NCI-H2081 treated with DMSO at 0.1 percent for 48 hours (cell line): ENCODE measurements at places on chromosomes 5 and 9.

DNA sequence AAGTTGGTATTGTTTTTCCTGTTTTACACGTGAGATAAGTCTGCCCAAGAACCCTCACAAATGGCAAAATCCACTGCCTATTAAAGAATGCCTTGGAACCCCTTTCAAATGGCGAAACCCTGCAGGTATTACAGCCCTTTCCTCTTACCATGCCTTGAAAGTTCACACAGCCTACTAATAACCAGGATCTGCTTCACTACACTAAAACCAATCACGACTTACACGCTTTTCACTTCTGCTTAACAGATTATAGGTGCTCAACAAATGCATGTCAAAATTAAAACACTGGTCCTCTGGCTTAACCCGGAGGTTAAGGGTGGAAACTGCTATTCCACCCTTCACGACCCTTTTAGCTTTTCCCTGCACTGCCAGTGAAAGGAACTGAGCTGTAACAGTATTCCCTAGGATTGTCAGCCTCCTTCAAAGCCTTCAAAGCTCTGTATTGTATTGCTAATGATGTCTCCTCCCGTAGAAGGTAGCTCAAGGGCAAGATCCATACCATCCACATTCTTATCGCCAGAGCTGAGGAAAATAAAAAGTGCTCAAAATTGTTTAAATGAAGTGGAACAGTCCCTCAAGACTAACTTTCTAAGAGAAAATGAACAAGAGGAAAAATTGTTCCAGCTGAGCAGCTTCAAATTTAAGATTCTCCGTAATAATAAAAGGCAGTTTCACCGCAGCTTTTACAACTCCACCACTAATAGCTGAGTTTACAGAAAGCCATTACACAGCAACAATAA, 997 bp downstream of the AUH start:
- no peak for DNase-seq

DNA sequence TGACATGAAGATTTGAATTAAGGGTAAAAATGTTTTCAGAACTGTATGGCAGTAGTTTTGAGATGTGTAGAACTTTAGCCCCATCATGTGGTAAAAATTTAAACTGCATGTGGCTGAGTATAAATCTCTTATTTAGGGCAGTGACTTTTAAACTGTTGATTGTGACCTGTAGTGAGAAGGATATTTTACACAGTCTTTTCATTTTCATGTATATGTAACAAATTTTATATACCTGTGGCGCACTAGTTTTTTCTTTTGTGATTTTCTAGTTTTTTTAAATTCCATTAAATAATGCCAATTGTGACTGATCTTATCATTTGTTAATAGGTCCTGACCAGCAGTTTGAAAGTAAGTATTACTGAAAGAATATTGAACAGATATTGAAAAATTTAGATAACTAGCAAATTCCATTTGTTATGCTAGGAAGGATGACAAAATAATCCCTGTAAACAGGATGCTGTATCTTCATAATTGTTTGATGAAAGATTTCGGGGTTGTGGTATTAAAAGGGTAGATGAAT, 47.2 kb downstream of the GPBP1 start:
- no peak for DNase-seq

GRCh38 chr5:172171118-172171517, 16.9 kb downstream of the STK10 start:
- DNase-seq: no peak

- no peak for DNase-seq
These were observed 18.4 kb downstream of the LSM11 start for GRCh38 chr5:157761690-157762621.

GRCh38 chr5:150987746-150988145, 32.6 kb upstream of the GPX3 start:
- no peak for DNase-seq

DNA sequence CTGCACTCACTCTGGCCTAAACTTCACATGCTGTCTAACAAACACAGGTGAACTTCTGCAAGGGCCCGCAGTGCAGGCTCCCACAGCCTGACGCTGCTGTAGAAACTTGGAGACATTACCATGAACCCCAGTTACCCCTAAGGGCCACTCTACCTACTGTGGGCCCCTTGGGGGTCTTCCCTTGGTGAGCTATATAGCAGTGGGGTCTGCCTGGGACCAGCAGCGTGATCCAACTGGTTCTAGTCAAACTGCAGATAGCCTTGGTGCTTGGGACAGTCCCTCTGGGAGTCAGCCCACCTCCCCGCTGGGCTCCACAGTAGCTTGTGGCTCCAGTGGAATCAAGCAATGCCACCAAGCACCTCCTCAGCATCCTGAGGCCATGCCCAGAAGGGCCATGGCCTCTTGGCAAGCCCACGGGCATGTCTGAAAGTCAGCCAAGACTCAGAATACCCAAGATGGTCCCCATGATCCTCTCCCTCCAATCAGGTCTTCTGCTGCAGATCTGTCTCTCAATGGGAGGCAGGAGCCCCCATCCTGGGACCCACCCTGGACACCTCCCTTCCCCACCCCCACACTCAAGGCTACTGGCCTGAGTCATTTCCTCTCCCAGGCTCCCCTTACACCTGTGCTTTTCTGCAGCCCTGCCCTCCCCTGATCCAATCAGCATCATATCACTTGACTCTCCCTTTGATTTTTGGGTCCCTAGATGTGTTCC, 230.0 kb upstream of the IRX1 start:
- no peak for DNase-seq
